ENCODE measurements at places on chromosomes 11 and 22. TPM values are rescaled to one million over a fixed set of nuclear protein-coding genes. Genes with fewer than 3 reads are reported as not detected.

The GGTLC3 gene
- not detected for total RNA-seq

The TSGA10IP gene
- total RNA-seq = not detected

The GPR83 gene
- 0.98 TPM for total RNA-seq

The MRGPRX4 gene
- total RNA-seq = not detected

The POU2AF3 gene
- 0.49 TPM for total RNA-seq

The PATE4 gene
- total RNA-seq = not detected

The CCDC73 gene
- total RNA-seq = under 0.01 TPM

The PRODH gene
- 0.74 TPM for total RNA-seq

The SLC22A9 gene
- under 0.01 TPM for total RNA-seq

The FAM227A gene
- 4.9 TPM for total RNA-seq

The PHF21B gene
- 6.1 TPM for total RNA-seq

The SLN gene
- 27.0 TPM for total RNA-seq

The CRYBA4 gene
- not detected for total RNA-seq

The RANBP1 gene
- 102 TPM for total RNA-seq

The PATE1 gene
- not detected for total RNA-seq

The FGF4 gene
- not detected for total RNA-seq

The PLAAT5 gene
- total RNA-seq = 1.5 TPM

The SHANK3 gene
- total RNA-seq = 5.9 TPM

The NCAM1 gene
- total RNA-seq = 514 TPM

The RRP8 gene
- 9.8 TPM for total RNA-seq

The NUDT8 gene
- total RNA-seq = 2.2 TPM

The POTEH gene
- total RNA-seq = not detected

The ACR gene
- not detected for total RNA-seq

The POLD3 gene
- 11.8 TPM for total RNA-seq

The UBE2L6 gene
- 40.8 TPM for total RNA-seq

The ESAM gene
- 6.1 TPM for total RNA-seq

The MPPED2 gene
- 65.6 TPM for total RNA-seq

The FREY1 gene
- 0.25 TPM for total RNA-seq

The BEST1 gene
- total RNA-seq = 0.49 TPM

The APOL5 gene
- total RNA-seq = not detected

The SPI1 gene
- 1.7 TPM for total RNA-seq

The RHOD gene
- 0.49 TPM for total RNA-seq

The FOSL1 gene
- not detected for total RNA-seq

Measured in temporal lobe (tissue), 4 donors.